Astrocyte of the cerebellum (primary cell): ENCODE measurements at places on chromosomes 5 and 9.

GRCh38 chr5:56172241-56172640 is 60.9 kb downstream of the ANKRD55 start:
- DNase-seq: peak; percentile 49

DNA sequence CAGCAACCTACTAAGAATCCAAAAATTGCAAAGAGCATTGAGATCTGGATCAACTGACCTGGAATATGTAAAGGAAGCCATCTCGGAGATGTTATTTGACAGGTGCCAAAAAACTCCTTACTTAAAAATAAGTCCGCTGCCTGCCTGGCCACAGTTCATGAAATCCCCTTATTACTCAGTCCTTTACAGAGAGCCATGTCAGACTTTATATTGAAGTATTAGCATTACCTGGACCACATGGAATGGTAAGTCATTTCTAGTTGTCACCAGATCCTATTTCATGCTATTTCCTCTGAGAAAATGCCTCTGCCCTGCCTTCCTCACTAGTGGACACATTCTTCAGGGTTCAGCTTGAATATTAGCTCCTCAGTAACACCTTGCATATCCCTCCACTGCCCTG is 115.7 kb downstream of the DEPDC1B start:
- no peak for DNase-seq

DNA sequence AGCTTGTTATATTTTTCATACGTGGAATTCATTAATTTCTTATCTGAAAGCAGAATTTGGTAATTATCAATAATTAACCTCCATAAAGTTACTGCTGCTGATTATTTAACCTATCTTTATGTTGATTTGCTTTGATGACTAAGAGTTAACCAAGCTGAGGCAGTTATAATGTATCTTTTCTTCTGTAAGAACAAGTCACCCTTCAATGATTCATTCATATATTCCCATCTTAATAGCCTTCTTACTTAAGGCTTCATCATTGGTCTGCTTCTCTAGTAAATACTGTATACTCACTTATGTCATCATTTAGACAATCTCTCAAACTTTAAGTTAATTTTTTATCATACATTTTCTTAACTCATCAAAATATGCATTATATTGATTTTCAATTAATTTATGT is 592.2 kb downstream of the ANXA1 start:
- DNase-seq: no peak

GRCh38 chr9:10366171-10366779 is 246.5 kb downstream of the PTPRD start:
- DNase-seq: peak; percentile 31

GRCh38 chr5:57841676-57842363 is 359.2 kb upstream of the ACTBL2 start:
- DNase-seq: peak; percentile 87

DNA sequence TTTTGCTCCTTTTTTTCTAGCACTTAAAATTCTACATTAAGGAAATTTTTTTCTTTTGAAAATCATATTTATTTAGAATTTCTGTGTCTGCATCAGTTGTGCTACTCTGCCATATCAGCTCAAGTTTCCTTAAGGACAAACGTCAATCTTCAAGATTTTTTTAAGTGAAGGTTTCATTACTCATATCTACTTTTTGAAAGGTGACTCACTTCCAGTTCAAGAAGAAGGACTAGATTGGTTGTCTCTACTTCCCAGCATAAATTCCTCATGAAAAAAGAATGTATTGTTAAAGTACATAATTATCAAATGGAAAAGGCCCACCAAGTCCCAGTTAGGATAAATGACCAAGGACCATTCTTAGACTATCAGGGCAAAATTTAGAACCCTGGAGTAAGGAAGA is 626.5 kb downstream of the DMRTA1 start:
- DNase-seq: no peak

DNA sequence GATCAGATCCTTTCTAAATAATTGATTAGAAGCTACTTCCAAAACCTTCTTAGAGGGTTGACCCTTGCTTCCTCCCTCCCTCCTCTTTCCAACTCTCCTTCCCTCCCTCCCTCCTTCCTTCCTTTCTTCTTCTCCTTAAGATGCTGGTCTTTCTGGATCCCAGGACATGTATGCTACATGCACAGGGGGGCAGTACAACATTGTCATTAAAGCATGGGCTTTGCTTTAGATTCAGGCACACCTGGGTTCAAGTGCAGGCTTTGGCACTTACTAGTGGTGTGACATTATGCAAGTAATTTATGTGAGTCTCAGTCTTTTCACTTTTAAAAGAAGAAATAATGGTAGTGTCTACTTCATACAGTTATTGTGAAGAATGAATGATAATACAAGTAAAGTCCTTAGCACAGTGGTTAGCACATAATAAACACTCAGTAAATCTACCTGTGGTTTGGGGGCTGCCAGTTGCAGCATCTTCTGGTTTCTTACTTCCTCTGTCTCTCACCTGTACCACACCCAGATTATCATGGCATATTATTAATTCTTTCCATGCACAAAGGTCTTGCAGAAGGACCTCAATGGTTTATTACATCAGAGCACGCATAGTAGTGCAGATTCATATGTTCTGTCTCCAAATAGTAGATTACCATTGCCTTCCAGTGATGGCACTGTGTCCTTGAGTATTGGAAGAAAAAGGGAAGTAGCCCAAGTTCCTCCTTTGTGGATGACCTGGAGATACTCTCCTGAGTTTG is 154.1 kb downstream of the ARHGAP26 start:
- DNase-seq: no peak

DNA sequence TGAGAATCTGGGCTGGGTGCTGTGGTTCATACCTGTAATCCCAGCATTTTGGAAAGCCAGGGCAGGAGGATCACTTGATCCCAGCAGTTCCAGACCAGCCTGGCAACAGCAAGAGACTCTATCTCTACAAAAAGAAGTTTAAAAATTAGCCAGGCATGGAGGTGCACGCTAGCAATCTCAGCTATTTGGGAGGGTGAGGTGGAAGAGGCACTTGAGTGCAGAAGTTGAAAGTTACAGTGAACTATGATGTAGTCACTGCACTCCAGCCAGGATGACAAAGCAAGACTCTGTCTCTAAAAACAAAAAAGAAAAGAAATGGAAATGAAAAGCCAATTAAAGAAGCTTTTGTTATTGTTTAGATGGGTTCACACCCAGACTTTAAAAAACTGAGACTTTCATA is 131.6 kb upstream of the RASA1 start:
- no peak for DNase-seq

DNA sequence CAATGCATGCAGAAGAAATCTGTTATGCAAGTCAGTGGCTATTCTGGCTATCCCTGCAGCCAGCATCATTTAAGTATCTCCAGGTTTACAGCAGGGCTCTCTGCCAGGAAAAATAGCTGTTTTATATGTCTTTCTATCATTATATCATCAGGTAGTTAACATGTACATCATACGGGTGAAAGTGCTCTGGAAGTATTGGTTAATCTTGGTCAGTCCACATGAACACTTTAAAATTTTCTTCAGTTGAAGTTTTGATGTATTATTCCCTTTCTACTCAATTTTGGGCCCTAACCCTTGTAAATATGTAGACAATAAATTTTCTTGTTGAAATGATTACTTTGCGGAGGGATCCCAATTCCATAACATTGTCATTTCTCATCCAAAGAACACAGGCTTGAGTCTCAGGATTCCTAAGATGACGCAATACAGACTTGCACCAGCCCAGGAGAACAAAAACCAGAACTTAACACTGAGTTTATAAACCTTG is 67.5 kb downstream of the SEMA6A start:
- no peak for DNase-seq

DNA sequence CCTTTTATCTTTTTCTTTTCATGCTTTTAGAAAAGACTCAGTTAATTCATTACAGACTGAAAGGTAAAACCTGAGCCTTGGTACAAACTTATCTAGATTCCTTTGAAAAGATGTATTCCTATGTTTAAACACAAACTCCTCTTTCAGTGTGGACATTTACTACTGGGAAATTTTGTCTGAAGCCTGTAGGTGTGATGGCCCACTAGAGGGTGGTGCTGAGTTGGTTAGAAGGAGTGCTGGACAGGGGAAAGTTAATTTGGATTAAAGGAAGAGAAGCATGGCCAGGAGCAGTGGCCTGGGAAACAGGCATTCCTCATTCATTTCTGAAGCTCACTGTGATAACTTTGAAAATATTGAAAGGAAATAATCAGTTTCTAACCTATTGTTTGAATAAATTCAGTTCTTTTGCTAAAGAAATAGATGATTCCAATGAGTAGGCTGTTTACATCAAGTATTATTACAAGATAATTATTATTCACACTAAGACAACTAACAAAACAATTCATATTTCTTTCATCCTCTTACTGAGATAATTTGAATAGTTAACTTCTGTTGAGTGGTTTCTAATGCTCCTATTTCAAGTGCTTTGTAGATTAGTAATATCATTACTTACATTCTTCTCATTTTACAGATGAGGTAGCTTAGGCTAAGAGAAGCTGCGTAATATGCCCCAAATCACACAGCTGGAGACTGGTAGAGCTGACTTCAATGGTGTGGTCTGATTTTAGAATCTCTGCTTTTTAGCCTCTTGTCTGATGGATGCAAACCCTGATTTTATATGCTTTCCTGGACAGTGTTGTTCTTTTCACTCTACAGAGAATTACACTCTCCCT is 150.9 kb downstream of the ADGRV1 start:
- DNase-seq: peak; percentile 40

GRCh38 chr9:35481347-35481975 is 8.4 kb upstream of the RUSC2 start:
- peak; percentile 39 for DNase-seq
